ENCODE measurements at places on chromosomes 6 and 20.

DNA sequence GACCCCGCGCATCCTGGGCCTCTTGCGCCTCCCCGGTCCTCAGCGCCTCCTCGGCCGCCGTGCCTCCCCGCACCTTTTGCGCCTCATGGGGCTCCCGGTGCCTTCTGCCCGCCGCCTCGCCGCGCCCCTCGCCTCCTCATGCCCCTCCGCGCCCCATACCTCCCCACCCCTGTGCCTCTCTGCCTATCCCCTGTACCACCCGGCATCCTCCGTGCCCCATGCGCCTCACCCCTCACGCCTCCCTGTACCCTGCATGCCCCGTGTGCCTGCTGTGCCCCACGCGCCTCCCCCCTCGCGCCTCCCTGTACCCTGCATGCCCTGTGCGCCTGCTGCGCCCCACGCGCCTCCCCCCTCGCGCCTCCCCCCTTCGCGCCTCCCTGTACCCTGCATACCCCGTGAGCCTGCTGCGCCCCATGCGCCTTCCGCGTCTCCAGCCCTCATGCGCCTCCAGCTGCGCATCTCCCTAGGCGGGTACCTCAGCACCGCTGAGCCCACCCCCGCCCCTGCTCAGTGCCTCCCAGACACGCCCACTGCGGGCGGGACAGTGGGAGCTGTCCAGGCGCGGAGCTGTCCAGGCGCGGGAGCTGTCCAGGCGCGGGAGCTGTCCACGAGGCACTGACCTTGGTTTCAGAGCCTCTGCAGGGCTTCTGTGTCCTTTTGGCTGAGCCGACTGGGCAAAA lies 37.1 kb downstream of the IGF2R start:
- no peak for DNase-seq

DNA sequence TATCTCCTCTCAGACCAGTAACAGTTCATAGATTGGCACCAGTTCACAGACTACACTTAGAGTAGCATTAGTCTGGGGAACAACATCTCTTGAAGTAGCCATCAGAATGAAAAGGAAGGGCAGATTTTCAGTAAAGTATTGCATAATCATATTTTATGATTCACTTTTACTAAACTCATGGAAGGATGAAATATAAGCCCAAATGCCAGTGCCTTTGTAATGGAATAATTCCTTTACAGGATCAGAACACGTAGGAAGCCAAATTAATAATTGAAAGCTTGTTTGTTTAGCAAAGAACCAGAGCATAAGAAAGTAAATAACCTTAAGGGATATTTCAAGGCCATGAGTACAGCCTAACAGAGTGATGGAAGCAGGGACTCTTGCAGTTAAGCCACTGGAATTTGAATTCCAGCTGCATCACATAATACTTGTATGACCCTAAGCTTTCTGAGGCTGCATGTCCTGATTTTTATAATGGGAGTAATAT lies 11.4 kb upstream of the LOC128125822 start:
- no peak for DNase-seq

GRCh38 chr20:37991908-37992307 lies 41.3 kb downstream of the TTI1 start:
- no peak for DNase-seq

- no peak for DNase-seq
Measured at GRCh38 chr20:24762791-24763350, 186.2 kb upstream of the CST7 start.

- no peak for DNase-seq
Measured at GRCh38 chr6:16035488-16036080, 93.3 kb upstream of the MYLIP start.

- no peak for DNase-seq
Measured at GRCh38 chr20:53693262-53693871, 99.7 kb upstream of the ZNF217 start.

DNA sequence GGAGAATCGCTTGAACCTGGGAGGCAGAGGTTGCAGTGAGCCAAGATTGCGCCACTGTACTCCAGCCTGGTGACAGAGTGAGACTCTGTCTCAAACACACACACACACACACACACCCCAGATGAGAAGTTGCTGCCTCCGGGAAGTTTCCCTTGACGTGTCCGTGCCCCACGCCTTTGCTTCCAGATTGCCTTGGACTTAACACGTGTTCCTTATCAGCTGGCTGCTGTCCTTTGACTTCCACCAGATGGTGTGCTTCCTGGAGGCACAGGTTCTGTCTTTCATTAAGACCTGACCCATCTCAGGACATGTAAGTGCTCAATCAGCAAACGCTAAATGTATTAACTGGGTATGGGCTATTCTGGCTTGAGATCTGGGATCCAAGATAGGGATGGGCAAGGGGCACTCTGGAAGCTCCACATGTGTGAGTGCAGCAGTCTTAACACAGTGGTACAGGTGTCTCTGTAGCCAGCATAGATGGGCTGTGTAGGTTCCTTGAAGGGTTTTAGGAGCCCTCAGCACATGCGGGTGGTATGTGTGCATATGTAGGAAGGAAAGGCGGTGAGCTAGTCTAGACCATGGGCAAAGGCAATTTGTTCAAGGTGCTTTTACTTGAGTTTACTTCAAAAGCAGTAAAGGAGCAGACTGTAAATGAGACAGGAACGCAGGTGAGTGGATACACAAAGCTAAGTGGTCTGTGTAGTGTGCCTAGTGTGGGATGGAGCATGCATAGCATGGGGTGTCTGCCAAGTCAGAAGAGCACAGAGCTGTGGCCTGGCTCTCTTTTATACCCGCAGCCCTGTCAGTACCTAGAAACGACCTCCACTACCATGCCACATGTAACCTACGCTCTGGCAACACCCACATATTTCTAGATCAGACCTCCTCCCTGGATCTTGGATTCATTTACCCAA lies 11.6 kb downstream of the PIGT start:
- DNase-seq = no peak

- no peak for DNase-seq
Measured at GRCh38 chr20:3326779-3327521, 80.5 kb downstream of the DNAAF9 start.

- DNase-seq = no peak
Measured at GRCh38 chr20:51417250-51418136, 125.0 kb downstream of the NFATC2 start.

DNA sequence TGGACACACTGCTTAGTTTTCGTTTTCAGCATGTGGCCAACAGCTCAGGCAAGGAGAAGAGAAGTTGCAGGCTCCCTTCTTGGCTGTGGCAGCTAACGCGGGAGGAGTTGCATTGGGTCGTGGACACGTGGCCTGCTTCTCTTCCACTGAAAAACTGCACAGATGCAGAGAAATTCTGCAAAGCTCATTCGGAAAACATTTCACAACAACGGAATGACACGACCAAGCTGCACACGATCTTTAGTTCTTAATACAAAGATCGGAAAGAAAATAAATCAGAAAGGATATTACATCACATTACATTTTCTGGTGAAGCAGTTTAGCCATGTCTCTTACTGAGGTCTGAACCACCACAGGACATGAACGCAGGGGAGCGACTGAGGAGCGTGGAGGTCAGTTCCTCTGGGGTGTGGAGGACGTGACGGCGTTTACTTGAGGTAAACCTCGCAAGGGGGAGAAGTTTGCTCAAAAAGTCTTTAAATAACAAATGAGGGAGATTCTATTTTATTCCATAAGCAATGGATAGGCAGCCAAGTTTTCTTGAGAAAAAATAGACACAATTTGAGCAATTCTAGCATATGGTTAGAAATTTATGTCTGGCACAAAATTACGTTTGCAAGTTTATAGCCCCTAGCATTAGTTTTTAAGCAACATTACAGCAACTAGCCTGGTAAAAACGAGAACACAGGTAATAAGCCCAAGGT lies 178.3 kb downstream of the THBS2 start:
- no peak for DNase-seq

GRCh38 chr6:71349976-71350615 lies 61.5 kb downstream of the OGFRL1 start:
- no peak for DNase-seq

GRCh38 chr20:834151-834746 lies 734 bp downstream of the FAM110A start:
- no peak for DNase-seq

DNA sequence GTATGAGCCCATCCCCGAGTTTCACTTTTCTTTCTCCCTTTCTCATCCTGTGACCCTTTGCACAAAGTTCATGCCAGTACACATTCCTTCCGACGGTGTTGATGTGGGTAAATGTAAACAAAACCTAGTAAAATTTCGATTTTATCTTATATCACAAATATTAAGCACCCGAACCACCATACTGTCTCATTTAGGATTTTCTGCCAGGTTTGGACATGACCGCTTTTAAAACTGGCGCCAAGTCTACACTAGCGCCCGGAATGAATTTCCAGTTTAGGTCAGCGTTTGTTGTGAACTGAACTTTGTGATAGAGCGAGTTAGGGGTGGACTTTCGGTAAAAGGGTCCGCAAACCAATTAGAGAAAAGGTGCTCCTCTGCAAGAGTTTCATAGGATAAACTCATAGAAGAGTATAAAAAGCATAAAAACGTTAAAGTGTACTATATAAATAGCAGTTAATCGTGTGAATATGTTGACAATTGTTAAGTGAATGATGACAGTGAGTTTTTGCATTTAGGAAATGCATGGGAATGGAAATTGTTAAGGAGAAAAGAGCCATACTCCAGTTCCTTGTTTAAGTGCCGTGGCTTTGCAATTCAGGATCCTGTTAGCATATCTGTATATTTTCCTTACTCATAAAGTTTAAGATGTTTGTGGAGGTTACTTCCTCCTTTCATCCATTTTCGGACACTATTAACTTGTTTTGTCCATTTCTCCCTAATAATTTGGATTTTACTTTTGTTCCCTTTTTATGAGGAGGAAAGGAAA lies 937 bp downstream of the AKAP7 start:
- DNase-seq = no peak

- no peak for DNase-seq
Measured at GRCh38 chr6:48628316-48628715, 517.3 kb upstream of the PTCHD4 start.

DNA sequence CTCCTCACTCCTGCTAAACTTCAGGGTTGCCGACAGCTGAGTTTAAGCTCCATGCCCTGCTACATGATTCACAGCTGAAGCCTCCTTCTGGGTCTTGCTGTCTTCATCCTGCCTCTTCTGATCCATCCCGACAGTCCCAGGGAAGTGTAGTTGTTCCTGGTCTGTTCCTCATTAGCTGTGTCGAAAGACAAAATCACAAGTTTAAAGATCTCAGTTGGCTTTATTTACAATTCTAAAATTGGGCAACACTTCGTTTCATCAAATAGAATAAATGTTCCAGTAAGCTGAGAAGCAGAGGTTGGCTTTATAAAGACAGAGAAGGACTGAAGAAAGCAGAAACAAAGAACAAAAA lies 4.1 kb upstream of the SLC2A10 start:
- no peak for DNase-seq

DNA sequence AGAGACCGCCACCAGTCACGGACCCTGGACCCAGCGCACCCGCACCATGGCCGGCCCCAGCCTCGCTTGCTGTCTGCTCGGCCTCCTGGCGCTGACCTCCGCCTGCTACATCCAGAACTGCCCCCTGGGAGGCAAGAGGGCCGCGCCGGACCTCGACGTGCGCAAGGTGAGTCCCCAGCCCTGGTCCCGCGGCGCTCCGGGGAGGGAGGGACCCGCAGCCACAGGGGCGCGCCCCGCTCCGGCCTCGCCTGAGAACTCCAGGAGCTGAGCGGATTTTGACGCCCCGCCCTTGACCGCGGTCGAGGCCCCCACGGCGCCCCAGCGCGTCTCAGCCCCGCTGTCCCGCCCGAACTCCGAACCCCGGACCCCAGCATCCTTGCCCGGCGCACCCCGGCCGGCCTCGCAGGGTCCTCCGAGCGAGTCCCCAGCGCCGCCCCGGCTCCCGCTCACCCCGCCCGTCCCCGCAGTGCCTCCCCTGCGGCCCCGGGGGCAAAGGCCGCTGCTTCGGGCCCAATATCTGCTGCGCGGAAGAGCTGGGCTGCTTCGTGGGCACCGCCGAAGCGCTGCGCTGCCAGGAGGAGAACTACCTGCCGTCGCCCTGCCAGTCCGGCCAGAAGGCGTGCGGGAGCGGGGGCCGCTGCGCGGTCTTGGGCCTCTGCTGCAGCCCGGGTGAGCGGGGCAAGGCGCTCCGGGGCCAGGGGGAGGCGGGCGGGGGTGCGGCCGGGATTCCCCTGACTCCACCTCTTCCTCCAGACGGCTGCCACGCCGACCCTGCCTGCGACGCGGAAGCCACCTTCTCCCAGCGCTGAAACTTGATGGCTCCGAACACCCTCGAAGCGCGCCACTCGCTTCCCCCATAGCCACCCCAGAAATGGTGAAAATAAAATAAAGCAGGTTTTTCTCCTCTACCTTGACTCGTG lies at the start of gene OXT:
OXT (plus strand) TSS at position 11 of the 920 bp plus-strand sequence; CDS start at position 47, 36 bp downstream.
- peak; percentile 38 for DNase-seq

- no peak for DNase-seq
Measured at GRCh38 chr6:120173250-120173649, 823.7 kb upstream of the MAN1A1 start.

DNA sequence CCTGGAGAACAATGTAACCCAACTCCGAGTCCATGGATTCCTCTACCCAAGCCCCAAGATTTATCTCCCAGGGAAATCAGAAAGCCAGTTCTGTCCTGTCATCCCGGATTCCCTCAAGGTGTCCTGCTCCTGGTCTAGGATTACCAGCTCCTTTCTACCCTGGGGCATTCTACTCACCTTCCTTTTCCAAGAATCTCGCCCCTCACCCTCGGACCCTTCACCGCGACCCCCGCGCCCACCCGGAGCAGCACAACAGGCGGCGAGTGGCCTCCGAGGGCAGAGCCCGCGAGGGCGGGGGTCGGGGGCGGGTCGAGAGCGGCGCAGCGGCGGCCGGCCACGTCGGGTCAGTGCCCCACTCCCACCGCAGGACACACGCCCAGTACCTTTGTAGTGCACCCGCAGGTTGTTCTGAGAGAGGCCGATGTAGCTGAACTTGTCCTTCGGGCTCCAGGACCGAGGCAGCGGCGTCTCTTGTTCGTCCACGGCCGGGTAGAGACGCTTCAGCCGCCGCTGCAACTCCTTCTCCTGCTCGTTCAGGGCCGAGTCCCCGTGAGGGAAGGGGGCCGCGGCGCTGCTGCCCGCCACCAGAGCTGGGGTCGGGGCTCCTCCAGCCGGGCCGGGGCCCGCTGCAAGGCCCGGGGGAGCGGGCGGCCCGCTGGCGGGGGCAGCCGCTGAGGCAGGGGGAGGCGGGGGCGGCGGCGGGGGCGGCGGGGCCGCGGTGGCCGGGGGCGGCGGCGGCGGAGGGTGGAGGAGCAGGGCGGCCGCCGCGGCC lies 897 bp downstream of the RANBP9 start:
- peak; percentile 14 for DNase-seq
